ENCODE measurements at places on chromosomes 5 and 9. TPM values are rescaled to one million over a fixed set of nuclear protein-coding genes. Genes with fewer than 3 reads are reported as not detected.

The EQTN gene
- not detected for total RNA-seq

The PCDHA11 gene
- not detected for total RNA-seq

The GMCL2 gene
- total RNA-seq, result not detected

The F2RL2 gene
- 24.2 TPM for total RNA-seq

The AQP7 gene
- total RNA-seq, result not detected

The JAKMIP2 gene
- not detected for total RNA-seq

The FABP6 gene
- 3.6 TPM for total RNA-seq

The BAAT gene
- total RNA-seq, result not detected

The PRRC1 gene
- total RNA-seq, result 52.3 TPM

The PPP2R2B gene
- total RNA-seq, result not detected

The VCAN gene
- total RNA-seq, result 246 TPM

The CCDC192 gene
- not detected for total RNA-seq

The LHX6 gene
- total RNA-seq, result under 0.01 TPM

The KIF3A gene
- total RNA-seq, result 4.6 TPM

The ENTPD8 gene
- not detected for total RNA-seq

The DMRT3 gene
- total RNA-seq, result not detected

The ZNF879 gene
- total RNA-seq, result 2.5 TPM

The RAB3C gene
- total RNA-seq, result not detected

The PLAC8L1 gene
- not detected for total RNA-seq

The ANKRD31 gene
- total RNA-seq, result not detected

The DNM1 gene
- total RNA-seq, result 17.4 TPM

The SURF2 gene
- total RNA-seq, result 15.0 TPM

The F12 gene
- 0.12 TPM for total RNA-seq

The DOCK8 gene
- total RNA-seq, result not detected

The ZBTB26 gene
- total RNA-seq, result 2.9 TPM

The CAMK2A gene
- total RNA-seq, result 1.1 TPM

The ITK gene
- not detected for total RNA-seq

The ZNF608 gene
- total RNA-seq, result 15.9 TPM
